ENCODE measurements at places on chromosomes 7 and 10.

DNA sequence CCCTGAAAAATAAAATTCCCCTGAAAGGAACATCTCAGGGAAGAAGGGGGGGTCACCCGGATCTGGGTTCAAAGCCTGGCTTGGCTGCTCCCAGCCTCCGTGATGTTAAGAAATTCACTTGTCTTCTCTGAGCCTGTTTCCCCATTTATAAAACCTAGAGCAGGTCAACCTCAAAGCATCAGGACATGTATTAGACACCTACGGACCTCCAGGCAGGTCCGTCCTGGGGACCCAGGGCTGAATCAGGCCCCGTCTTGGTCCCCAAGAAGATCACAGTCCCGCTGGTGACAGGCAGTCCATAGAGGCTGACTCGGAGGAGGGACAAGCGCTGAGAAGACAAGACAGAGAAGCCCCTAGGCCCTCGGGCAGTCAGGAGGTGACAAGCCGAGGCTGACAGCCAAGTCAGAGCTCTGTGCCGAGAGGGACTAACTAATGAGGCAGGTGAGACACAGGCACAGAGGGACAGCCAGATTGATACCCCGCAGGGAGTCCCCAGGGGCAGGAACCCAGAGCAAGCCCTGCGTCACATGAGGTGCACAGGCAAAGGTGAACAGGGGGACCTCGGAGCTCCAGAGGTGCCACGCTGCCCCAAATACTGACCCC lies 2.9 kb downstream of the MYL10 start:
- no peak for DNase-seq

DNA sequence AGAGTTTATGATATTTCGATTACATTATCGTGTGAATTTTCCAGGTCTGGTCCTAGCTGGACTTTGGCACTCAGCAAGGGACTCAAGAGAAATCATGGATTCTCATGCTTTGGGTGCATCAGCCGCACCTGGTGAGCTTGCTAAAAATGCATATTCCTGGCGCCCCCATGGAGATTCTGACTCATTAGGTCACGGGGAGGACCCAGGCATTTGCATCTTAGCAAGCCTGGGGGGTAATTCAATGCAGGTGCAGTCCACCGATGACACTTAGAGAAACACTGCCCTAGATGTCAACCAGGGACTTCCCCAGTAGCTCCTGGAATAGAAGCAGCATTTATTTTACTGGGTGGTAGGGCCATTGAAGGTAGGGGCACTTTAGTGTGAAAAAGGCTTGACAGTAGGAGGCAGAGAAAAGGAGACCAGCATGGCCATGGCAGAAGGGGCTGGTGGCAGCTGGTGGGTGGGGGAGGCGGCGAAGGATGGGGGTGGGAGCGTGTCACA lies 29.9 kb upstream of the PDCD4 start:
- DNase-seq: no peak

DNA sequence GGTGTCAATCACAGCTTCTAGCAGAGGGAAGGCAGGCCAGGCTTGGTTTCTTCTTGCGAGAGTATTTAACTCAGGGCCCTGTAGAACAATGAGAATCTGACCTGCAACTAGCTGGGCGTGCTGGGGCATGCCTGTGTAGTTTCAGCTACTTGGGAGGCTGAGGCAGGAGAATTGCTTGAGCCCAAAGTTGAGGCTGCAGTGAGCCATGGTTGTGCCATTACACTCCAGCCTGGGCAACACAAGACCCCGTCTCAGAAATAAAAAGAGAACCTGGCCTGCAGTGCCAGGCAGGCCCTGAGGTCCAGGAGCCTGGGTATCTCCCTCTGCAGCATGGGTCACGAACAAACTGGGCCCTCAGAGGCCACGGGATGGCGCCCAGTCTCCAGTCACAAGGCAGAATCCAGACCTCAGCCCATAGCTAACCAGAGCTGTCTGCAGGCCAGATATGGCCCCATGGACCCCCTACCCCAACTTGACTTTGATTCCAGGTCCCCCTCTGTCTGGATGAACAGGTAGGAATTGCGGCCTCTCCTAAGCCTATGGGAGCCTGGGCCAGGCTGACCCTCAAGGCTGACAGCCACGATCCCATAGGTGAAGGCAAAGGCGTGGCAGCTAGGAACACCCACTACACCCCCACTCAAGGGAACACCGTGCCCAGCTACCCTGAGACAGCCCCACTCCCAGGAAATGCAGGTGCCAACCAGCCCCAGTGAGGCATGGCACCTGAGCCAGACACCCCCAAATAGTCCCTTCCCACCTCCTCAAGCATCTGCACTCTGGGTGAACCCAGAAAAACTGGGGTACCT lies 102.7 kb upstream of the TNRC18 start:
- peak; percentile 62 for DNase-seq

DNA sequence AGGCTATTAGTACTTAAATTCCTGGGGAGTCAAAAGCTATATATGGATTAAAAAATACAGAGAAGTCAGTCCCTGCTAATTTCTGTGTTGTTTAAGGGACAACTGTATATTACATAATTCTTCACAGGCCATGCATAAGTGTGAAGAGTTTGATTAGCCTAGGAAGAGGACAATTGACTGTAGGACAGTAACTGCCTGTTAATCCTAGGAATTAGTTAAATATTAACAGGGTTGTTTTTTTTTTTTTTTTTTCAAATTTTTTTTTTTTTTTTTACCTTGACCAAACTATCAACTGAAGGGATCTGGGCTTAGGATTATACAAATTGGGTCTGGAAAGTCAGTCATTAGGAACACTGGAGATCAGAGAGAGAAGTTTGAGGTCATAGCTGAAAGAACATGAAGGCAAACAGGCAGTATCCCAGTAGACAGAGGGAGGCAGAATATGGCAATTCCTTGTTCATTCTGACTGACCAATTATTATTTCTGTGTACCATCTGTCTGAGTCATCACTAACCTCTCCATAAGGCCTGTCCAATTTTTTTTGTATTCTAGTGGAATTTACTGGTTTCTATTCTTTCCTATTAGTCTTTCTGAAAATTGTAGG lies 1139.2 kb downstream of the SORCS1 start:
- DNase-seq: no peak

- DNase-seq: no peak
Observed at GRCh38 chr10:118570591-118570990, 24.9 kb downstream of the PRLHR start.

GRCh38 chr7:158611541-158611940 lies 23.9 kb upstream of the PTPRN2 start:
- DNase-seq: no peak

Data from ACHN (cell line).